NCI-H526 treated with DMSO at 0.1 percent for 48 hours (cell line): ENCODE measurements at places on chromosomes 7 and 10.

- no peak for DNase-seq
Observed at GRCh38 chr7:28112883-28113540, 67.6 kb downstream of the JAZF1 start.

DNA sequence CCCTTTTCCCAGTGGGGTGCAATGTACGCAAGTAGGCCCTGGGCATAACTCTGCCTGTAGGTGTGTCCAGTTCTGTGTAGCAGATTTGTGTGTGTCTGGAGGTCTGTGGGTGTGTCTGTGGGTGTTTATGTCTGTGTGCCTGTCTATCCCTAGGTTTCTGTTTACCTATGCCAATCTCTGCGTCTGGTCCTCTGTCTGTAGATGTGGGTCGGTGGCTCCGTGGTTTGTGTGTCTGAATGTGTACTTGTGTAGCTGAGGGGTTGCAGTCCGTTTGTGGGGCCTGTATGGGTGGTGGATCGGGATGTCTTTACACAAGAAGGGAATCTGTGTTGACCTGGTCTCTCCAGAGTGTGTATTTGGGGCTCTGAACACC, 932 bp downstream of the NYAP1 start:
- no peak for DNase-seq

- no peak for DNase-seq
Observed at GRCh38 chr7:40437936-40438634, 303.3 kb downstream of the SUGCT start.

GRCh38 chr7:98978672-98979071, 100.3 kb downstream of the TRRAP start:
- DNase-seq, result no peak

DNA sequence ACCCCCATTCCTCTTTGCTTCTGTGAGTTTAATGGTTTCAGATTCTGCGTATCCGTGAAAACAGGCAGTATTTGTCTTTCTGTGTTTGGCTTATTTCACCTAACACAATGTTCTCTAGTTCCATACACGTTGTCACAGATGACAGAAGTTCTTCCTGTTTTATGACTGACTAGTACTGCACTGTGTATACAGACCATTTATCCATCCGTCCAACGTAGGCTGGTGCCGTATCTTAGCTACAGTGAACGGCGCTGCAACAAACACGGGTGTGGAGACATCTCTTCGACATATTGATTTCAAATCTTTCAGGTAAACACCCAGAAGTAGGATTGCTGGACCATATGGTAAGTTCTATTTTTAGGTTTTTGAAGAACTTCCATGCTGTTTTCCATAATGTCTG, 181.7 kb downstream of the PARD3 start:
- no peak for DNase-seq

- DNase-seq, result no peak
Observed at GRCh38 chr7:157177333-157177982, 38.7 kb downstream of the UBE3C start.

GRCh38 chr7:77958436-77958835, 159.9 kb downstream of the PHTF2 start:
- no peak for DNase-seq

DNA sequence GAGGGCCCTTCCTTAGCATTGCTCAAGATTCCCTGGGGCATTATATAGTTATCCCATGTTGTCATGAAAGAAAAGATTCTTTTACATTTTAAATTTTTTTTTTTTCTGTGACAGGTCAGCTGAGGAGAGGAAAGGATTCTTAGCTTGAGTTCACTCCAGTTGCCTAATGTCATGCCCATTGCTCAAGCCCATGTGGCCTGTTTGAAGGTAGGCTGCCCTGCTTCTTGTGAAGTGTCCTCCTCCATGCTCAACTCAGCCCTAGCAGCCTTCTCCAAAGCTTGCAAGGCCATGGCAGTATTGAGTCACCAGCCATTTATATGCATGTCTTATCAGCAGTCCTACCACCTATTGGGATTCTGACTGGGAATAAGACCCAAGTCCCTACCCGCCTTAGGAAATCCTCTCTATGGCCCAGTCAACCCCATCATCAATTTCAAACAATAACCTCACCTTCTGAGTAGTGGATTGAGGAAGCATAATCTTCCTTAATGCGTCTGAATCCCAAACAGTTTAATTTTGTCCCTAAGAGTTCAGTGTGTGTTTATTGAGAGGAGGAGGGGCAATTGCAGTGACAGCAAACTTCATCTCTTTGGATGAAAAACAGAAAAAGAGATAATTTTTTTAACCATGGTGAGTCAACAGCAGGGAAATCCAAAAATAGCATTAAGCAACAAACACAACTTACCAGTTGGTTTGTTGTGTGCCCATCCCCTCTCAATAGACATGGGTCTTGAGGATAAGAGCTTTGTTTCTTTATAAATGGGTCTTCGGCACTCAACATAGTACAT, 38.6 kb upstream of the WASL start:
- no peak for DNase-seq

DNA sequence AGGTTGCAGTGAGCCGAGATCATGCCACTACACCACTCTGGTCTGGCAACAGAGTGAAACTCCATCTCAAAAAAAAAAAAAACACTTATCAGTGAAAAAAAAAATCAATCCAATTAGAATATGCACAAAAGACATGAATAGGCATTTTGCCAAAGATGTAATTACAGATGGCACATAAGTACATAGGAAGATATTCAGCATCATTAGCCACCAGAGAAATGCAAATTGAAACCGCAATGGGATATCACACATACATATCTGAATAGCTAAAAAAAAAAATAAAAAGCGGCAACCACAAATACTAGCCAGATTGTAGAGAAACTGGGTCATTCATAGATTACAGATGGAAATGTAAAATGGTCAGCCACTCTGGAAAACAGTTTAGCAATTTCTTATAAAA, 1310.8 kb downstream of the XPNPEP1 start:
- peak; percentile 51 for DNase-seq

- DNase-seq, result no peak
Observed at GRCh38 chr7:50396856-50397255, 53.3 kb downstream of the FIGNL1 start.

DNA sequence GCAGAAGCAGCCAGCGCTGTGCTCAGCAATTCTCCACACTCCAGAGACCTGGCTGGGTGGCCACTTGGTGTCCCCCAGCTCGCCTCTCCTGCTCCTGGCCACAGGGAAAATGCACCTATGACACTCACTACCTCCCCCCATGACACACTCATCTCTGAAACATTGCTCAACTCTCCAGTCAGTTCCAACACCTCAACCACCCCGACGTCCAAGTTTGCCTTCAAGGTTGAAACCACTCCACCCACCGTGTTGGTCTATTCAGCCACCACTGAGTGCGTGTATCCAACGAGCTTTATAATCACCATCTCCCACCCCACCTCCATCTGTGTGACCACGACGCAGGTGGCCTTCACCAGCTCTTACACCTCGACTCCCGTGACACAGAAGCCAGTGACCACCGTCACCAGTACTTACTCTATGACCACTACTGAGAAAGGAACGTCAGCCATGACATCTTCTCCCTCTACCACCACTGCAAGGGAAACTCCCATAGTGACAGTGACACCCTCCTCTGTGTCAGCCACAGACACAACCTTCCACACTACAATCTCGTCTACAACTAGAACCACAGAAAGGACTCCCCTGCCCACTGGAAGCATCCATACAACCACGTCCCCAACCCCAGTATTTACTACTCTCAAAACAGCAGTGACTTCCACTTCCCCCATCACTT, 2.7 kb downstream of the MUC3A start:
- DNase-seq, result no peak

DNA sequence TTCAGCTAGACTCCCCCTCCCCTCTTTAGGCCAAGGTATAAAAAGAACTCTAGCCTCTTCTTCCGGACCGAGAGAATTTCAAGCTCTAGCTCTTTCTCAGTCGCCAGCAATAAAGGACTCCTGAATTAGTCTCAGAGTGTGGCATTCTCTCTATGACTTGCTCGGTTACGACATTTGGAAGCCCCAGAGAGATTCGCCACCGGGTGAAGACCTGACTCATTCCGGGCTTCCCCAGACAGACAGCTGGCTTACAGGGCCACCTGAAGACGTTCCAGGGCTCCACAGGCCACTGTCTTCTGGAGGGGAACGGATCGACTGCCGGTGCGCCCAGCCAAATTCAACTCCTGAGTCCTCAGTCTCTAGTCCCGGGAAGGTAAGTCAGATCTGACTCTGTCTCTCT, at the start of gene AKR1B15:
Gene AKR1B15 (plus strand): TSS at position 234 of the 400 bp plus-strand sequence. CDS start 15,510 bp downstream, outside the sequence.
- no peak for DNase-seq

- no peak for DNase-seq
Observed at GRCh38 chr7:137331378-137331777, 12.2 kb downstream of the PTN start.

GRCh38 chr7:28487487-28487886, 75.2 kb downstream of the CREB5 start:
- DNase-seq, result no peak

- DNase-seq, result no peak
Observed at GRCh38 chr7:70647801-70648498, 484.0 kb upstream of the GALNT17 start.

- DNase-seq, result no peak
Observed at GRCh38 chr10:14603534-14604102, 171.1 kb downstream of the FAM107B start.

DNA sequence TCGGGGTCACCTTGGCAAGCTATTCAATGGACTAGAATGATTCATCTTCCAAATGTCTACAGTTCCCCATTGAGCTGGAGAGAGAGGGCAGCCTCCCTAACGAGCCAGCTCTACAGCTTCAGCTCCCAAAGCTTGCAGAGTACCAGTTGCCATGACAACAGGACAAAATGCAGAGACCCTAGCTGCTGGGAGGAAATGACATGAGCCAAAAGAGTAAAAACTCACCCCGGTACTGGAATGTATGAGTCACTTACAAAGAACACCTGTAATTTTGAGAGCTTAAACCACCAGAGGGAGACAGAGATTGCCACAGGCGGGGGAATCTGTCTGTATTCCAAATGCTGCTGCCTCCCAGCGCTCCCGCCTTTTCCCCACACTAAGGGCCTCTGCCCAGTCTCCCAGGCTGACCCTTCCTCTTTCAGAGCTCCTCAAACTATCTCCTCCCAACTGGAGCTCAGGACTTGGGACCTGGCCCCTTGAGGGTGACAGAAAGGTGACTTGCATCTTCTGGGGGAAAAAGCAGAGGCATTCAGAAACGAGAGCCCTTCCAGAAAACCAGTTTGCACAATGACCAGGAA, 95.5 kb downstream of the CUL2 start:
- DNase-seq, result peak; percentile 29

GRCh38 chr7:149733131-149733923, 40.1 kb downstream of the ZNF467 start:
- DNase-seq, result no peak
